HCEC 1CT (cell line): ENCODE measurements at places on chromosomes 7 and 10.

DNA sequence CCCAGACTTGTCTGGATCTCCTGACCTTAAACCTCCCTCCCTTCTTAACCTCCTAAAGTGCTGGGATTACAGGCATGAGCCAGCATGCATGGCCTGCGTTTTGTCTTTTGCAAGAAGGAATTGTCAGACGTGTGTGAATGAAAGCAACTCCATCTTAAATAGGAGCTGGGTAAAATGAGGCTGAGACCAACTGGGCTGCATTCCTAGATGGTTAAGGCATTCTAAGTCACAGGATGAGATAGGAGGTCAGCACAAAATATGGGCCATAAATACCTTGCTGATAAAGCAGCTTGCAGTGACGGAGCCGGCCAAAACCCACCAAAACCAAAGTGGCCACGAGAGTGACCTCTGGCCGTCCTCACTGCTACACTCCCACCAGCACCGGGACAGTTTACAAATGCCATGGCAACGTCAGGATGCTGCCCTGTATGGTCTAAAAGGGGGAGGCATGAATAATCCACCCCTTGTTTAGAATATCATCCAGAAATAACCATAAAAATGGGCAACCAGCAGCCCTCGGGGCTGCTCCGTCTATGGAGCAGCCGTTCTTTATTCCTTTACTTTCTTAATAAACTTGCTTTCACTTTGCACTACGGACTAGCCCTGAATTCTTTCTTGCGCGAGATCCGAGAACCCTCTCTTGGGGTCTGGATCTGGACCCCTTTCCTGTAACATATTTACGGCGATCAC, 41.2 kb upstream of the SDK1 start:
- DNase-seq = no peak

DNA sequence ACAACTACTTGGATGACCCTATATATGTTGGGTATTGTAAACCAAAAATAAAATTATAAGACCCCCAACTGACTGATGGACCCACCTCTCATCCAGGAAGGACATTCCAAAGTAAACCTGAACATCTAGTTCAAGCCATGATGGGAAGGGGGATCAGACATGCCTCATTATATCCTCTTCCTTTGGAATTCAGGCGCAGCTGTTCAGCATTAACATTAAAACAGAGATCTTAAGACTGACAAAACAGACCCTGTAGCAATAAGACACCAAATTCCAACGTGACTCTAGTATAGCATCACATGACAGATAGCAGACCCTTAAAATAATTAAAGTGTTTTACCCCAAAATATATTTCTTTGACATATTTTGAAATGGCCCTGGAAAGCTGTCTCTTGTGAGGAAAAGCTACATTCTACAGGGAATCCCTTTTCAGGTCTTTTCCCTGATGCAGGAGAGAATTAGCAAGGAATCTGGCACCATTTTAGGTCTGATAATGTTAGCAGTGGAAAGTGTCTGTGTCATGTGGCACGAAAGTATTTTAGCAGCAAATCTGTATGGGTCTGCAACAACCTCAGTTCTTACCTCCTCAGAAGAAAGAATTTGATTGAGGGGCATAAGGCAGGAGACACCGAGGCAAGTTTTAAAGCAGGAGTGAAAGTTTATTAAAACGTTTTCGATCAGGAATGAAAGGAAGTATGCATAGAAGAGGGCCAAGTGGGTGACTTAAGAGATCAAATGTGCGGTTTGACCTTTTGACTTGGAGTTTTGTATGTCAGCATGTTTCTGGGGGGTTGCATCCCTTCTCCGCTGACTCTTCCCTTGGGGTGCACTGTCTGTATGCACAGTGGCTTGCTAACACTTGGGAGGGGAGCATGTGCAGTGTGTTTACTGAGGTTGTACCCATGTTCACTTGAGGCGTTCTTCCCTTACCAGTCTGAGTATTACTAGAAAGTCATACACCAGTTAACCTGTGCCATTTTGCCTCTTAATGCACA, 236.6 kb upstream of the PPP1R3A start:
- no peak for DNase-seq

DNA sequence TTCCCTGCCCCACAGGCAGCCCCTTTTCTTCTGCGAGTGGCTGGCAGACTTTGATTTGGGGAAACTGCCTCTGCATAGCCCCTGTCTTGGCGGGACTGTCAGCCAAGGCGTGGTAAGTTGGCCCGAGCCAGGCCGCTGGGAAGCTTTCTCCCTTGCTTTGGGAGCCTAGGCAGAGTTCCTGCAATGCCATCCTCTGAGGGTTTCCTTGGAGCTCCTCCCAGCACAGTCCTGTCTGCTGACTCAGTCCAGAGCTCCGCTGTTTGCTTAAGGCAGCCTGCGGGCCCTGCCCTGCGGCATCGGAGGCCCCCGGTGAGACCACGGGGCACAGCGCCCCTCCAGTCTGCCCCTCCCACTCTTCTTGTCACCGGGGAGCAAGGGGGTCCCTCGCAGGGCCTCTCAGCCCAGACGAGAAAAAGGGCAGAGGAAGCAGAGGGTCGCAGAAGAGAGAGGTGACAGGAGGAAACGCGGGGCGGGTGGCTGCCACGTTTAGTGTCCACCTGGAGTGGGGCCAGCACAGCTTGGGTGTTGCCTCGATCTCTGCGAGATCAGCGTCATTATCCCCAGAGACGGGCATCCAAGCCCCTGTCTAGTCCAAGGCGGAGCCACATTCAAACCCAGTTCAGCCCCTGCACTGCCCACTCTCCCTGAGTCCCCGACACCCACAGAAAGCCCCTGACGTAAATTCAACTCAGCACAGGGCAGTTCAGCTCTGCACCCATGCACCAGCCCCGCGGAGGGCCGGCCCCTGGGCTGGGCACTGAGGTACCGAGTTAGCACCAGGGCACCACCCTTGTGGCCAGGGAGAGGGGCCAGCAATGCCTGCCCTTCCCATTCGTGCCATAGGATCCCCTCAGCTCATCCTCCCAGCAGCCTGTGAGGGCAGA, 59.0 kb upstream of the CHST15 start:
- DNase-seq = peak; percentile 3

GRCh38 chr10:43054593-43054992, 22.3 kb upstream of the RET start:
- DNase-seq = no peak

- DNase-seq = no peak
Measured at GRCh38 chr10:118209215-118209614, 132.9 kb downstream of the FAM204A start.

DNA sequence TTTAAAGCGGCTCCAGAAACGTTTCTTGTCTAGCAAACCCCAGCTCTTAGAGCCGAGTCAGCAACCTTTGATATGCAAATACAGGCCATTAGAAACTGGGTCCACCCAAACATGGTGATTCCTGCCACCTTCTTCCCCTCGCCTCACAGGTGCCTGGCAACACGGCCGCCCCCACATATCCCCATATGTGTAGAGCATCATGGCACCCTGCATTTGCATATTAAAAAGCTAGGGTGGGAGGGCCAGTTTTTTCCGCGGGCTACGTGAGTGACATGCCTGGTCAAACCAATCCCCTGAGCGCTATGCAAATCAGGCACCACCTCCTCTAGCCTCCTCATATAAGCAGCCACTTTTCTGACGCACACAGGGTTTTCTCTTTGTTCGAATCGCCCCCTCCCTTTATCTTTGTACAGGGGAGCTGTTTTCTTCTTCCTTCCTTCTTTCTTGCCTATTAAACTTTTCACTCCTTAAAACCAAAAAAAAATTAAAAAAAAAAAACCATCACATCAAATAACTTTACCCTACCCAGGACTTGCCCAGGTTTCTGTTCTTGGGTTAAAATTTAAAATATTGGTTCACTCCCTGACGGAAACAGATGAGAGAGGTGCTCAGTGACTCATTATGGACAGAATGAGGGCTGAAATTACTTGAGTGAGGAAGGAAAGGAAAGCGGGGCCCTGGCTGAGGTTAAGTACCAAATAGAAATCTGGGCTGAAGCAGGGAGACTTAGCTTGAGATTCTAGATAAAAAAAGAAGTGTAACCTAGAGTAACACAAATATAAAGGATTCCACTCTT, 59.8 kb downstream of the COA1 start:
- DNase-seq = no peak

DNA sequence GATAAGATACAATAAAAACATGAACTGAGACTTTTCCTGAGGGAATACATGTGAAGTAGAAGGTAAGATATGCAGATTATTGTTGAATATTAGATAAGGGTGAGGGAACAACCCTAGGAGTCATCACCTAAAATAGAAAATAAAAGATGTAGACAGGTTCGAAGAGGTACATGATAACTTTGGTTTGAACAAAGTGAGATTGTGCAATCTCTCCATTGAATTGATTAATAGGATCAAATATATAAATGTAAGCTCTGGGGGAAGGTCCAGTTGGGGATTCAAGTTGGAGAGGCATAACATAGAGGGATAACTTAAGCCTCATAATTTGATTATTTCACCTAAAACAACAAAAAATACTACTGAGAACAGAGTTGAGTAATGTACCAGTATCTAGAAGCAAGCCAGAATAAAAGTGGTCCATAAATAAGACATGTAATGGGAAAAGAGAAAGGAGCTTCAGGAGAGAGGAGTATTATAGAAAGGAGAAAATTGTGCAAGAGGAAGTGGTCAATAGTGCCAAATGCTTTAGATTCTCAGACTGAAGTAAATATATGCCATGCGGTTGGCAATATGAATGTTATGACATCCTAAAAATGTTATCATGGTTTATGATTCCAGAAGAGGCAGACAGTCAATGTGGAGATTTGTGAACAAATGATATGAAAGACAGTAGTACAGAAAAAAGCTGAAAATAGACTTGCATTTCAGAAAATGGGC, 282.3 kb upstream of the CHRM2 start:
- peak; percentile 12 for DNase-seq

DNA sequence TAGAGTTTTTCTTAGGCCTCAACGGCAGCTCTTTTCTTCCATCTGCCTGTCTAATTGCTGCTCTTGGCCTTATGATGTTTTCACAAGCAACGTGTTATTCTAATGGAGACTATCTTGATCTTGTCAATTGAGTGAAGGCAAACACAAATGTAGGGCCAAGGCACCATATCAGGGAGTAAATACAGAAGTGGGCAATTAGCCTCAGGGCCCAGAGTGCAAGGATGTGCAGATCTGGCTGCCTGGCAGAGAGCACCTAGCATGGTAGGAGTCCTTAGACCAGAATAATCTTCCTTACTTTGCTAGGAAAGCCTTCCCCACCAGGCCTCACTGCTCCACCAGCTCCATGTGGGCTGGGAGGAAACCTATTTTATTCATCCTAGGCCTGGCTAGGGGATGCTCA, 590.9 kb downstream of the LRMDA start:
- no peak for DNase-seq

- DNase-seq = no peak
Measured at GRCh38 chr7:25482631-25483030, 254.3 kb upstream of the NPVF start.

DNA sequence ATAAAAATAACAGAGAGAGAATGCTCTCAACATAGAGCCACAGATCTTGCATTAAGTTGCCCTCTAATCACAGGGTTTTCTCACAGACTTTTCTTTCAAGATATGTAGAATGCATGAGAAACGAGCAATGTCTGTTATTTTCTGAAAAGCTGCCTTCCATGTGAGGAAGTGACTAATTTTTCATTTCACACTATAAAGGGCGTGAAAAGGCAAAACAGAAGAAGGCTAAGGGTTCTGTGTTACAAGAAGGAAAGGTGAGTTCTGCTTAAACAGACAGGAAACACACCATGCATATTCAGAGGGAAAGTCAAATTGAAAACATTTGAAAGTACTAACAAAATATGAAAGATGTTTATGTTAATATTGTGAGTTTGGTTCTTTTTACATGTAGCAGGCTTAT, 189.2 kb downstream of the SEMA3D start:
- no peak for DNase-seq

DNA sequence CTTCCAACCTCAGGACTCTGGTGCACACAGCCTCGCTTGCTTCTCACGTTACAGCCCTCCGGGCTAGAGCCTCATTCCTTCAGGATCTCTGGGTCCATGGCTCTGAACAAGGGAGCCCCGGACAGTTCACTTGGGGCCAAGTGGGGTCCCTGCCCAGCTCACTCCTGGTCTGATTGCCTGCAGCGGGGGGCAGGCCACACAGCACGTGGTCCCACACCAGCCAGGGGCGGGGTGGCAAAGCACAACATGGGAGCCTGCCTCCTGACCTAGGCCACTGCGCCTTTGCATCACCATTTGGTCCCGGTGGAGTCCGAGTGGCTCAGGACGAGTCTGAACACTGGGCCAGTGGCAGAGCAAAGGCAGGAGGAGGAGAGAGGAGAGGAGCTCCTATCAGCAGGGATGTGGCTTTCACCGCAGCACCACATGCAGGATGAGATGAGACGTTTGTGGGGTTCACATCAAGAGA, 13.4 kb upstream of the CRYGN start:
- DNase-seq = no peak

- no peak for DNase-seq
Measured at GRCh38 chr10:69929575-69929974, 123.1 kb upstream of the MACROH2A2 start.

DNA sequence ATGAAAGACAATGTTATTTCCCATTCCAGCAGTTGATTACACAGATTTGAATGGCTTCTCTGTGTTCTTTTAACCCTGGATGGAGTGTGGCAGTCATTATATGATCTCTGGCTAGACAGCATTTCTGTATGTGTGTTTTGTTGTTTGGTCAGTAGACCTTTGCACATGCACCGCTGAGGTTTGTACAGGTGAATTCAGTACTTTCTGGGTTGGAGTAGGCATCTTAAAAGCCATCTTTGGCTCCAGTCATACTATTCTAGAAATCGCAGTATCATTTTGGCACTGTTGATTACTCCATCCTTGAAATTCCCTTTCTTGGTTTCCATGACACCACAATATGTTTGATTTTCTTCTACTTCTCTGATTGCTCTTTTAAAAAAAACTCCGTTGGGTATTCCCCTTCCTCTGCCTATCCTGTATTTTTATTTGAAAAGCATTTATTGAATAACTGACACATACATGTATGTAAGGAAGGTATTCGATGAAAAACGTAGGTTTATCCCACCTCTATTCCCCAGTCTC, 29.9 kb downstream of the TAS2R41 start:
- no peak for DNase-seq
